ENCODE measurements at places on chromosomes 3 and 15. TPM values are rescaled to one million over a fixed set of nuclear protein-coding genes. Genes with fewer than 3 reads are reported as not detected.
A peak's percentile ranks its signal among the peaks of the same experiment; 100 is the strongest.

DNA sequence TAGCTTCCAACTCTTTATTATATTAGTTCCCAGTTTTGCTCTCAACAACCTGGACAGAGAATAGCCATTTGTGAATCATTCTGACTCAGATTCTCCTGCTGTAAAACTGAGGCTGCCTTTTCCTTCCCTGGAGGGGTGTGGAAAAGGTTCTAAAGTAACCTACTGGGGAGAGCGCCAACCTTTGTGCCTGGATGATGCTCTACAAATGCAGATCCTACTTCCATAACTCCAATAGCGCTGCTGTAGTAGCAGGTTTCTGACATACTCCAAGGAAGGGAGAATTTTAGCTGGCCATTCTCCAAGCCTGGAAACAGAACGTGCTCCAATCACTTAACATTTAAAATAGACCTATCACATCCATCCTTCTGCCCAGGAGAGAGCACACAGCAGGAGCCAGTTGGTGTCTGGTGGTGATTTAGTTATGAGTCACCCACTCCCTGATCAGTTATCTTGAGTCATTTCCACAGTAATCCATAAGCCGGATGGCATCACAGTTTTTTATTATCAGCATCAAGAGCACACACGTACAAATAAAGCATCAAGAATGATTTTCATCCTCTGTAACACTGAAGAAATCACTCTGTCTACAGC lies 38.3 kb downstream of the MYH15 start:
- H3K4me1 ChIP-seq, result no peaks in the 10 kb centered on the region
- no peak for DNase-seq
- H3K4me3 ChIP-seq, result no peak overlapping the region
- H3K27me3 ChIP-seq, result no peaks in the 10 kb centered on the region
- H3K36me3 ChIP-seq, result no peaks in the 10 kb centered on the region

GRCh38 chr15:42984493-42985034 lies 64.0 kb upstream of the TTBK2 start:
- H3K27ac ChIP-seq, result no peak overlapping the region
- H3K27me3 ChIP-seq, result no peaks in the 10 kb centered on the region
- no peak for DNase-seq
- H3K36me3 ChIP-seq, result peaks cover 63% of the 10 kb centered on the region

DNA sequence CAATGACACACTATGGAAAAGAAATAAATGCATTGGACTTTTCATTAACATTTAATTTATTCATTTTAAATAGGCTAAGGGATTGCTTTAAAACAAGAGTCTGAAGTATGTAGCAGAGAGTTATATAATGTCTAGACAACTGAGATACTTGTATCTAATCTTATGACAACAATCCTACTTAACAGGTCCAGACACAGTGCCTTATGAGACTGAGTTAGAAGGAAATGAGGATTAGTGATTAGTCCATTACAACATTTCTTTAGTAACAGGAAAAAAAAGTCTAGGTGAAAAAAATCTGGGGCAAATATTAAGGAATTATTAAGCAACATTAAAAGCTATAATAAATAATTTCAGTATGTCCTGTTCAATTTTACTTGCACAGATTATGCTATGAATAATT lies 140.6 kb downstream of the MEIS2 start:
- H3K27me3 ChIP-seq, result no peaks in the 10 kb centered on the region
- H3K36me3 ChIP-seq, result no peaks in the 10 kb centered on the region
- no peak overlapping the region for H3K27ac ChIP-seq

DNA sequence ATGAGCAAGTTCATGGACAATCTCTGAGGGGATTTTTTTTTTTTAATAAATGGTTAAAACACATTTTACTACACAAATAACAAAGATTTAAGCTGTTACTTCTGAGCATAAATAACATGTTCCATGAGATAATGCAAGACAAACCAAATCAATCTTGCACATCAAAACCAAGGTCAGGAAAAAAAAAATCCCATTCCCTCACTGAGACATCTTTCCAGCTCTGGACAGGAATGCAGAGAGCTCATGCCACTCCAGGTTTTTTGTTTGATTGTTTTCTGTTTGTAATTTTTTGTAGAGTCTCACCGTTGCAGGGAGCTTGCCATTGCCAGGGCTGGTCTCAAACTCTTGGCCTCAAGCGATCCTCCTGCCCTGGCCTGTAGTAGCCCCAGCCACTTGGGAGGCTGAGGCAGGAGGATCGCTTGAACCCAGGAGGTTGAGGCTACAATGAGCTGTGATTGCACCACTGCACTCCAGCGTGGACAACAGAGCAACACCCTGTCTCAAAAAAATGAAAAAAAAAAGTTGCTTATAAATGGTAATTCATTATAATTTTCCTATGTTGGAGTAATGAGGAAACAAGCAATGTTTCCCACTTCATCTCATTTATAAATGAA lies 14.0 kb downstream of the OSBPL10 start:
- H3K27ac ChIP-seq, result no peak overlapping the region
- no peak overlapping the region for H3K4me3 ChIP-seq
- no peaks in the 10 kb centered on the region for H3K4me1 ChIP-seq
- no peaks in the 10 kb centered on the region for H3K27me3 ChIP-seq

- DNase-seq, result no peak
- H3K4me1 ChIP-seq, result no peaks in the 10 kb centered on the region
- H3K4me3 ChIP-seq, result no peak overlapping the region
- no peak overlapping the region for H3K27ac ChIP-seq
Measured at GRCh38 chr3:25151281-25151902, 276.7 kb upstream of the RARB start.

DNA sequence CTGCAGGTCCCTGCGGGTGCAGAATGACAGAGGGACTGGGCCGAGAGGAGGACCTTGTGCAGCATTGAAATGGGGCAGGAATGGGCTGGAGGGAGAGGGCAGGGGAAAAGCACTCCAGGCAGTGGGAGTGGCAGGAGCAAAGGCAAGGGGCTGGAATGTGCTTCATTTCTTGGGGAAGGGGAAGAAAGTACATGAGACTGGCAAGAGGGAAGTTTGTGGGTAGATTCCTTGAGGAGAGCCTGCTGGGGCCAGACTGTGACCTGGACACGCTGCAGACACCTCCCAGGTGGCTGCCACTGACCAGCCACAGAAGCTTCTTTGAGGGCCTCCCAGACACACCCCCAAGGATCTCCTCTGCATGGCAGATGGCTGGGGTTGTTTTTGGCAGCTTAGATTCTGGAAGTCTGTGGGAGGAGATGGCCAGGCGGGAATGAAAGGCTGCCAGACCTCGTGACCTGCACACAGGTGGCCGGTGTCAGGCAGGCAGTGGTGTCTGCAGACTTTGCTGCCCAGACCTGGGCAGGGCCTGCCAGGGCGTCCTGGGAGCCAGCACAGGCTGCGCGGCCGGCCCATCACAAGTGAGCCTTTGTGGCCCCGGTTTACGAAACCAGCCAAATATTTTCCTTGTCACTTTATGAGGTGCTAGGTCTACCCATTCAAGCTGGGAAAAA lies 53.1 kb downstream of the SPSB4 start:
- peak overlapping the region; percentile 9 for H3K27ac ChIP-seq
- no peak overlapping the region for H3K4me3 ChIP-seq
- peak; percentile 82 for DNase-seq
- no peaks in the 10 kb centered on the region for H3K36me3 ChIP-seq

GRCh38 chr3:136311968-136312367 lies 61.8 kb downstream of the PCCB start:
- no peaks in the 10 kb centered on the region for H3K27me3 ChIP-seq
- H3K27ac ChIP-seq, result no peak overlapping the region
- no peak for DNase-seq

DNA sequence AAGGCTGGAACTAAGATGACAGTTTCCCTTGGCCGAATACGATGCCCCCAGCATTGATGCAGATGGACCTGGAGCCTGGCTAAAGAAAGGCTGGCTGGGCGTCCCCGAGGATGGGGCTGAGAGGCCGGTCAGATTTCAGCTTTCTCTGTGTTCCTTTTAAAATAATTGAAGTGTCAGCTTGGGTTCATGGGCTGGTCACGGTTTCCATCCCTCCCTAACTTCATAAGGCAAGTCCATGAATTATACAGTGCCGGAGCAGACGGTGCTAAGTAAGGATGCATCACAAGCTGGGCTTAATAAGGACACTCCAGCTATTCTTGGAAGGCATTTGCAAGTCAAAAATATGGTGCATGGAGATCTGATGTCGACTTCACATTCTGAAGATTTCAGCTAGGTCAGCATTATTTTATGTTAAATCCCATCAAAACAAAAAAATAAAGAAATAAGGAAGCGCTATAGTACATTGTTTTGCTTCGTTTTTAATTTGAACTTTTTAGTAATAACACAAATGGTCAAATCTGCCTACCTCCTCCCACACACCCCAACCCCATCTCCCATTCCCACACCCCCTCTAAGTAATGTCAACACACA lies 220.8 kb downstream of the RPLP1 start:
- no peak overlapping the region for H3K27ac ChIP-seq
- no peak overlapping the region for H3K4me3 ChIP-seq
- H3K4me1 ChIP-seq, result no peaks in the 10 kb centered on the region
- no peaks in the 10 kb centered on the region for H3K36me3 ChIP-seq
- H3K27me3 ChIP-seq, result no peaks in the 10 kb centered on the region

GRCh38 chr3:50405249-50405648 lies 45.9 kb upstream of the TMEM115 start:
- H3K36me3 ChIP-seq, result no peaks in the 10 kb centered on the region
- no peak for DNase-seq
- no peak overlapping the region for H3K27ac ChIP-seq
- no peaks in the 10 kb centered on the region for H3K27me3 ChIP-seq
- no peaks in the 10 kb centered on the region for H3K4me1 ChIP-seq

DNA sequence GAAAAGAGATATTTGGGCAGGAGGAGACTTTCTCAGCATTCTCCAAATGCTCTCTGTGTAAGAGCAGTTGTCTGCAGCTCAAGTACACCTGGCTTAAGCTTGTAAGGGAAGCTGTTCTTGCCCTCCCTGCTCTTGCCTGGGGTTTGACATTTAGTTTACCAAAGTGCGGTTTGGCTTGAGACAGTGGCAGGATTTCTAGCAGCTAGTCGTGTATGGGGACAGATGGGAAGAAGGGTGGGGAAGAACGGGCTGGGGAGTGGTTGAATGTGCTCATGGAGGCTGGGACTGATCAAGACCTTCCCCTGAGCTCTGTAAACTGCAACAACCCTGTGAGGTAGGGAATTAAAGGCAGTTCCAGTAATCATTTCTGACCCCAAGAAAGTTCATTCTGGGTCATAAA lies 39.8 kb downstream of the SQOR start:
- no peak for DNase-seq
- H3K36me3 ChIP-seq, result no peaks in the 10 kb centered on the region
- H3K4me1 ChIP-seq, result no peaks in the 10 kb centered on the region
- no peak overlapping the region for H3K4me3 ChIP-seq
- H3K27me3 ChIP-seq, result no peaks in the 10 kb centered on the region

GRCh38 chr3:62554264-62554799 lies 181.0 kb upstream of the FEZF2 start:
- no peaks in the 10 kb centered on the region for H3K27me3 ChIP-seq
- no peak overlapping the region for H3K4me3 ChIP-seq
- no peak for DNase-seq
- no peak overlapping the region for H3K27ac ChIP-seq
- no peaks in the 10 kb centered on the region for H3K36me3 ChIP-seq

GRCh38 chr3:100269001-100269400 lies 8.2 kb downstream of the TBC1D23 start:
- DNase-seq, result no peak
- H3K36me3 ChIP-seq, result no peaks in the 10 kb centered on the region
- H3K27me3 ChIP-seq, result no peaks in the 10 kb centered on the region
- no peak overlapping the region for H3K4me3 ChIP-seq
- no peak overlapping the region for H3K27ac ChIP-seq
- peaks cover 20% of the 10 kb centered on the region for H3K4me1 ChIP-seq

DNA sequence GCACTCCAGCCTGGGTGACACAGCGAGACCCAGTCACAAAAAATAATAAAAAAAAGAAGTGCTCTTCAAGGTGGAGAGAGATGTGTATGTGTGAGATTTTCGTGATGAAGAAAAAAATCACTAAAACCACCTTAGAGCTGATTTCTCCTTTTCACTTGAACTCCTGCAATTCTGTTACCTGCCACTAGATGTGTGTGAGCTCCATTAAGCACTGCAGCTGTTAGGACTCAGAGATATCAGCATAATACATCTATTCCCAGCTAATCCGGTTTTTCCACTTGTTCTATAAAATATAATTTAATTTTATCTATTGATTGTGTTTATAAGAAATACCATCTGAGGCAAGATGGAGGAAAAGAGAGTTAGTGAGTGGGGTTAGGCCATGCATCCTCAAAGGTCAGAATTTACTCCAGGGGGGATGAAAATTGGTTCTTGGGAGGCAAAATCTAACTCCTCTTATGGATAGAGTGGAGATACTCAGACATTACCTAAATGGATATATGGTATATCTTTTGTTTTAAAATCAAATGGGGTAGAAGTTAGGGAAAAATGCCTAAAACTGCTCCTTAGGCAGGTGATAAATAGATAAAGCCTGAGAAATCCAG lies 152.7 kb downstream of the IL20RB start:
- no peak overlapping the region for H3K4me3 ChIP-seq
- H3K27me3 ChIP-seq, result no peaks in the 10 kb centered on the region
- no peaks in the 10 kb centered on the region for H3K4me1 ChIP-seq
- H3K36me3 ChIP-seq, result no peaks in the 10 kb centered on the region

- H3K4me1 ChIP-seq, result no peaks in the 10 kb centered on the region
- no peak overlapping the region for H3K4me3 ChIP-seq
- DNase-seq, result no peak
Measured at GRCh38 chr3:63519426-63519825, 133.0 kb upstream of the SNTN start.

GRCh38 chr3:102104033-102104432 lies 254.7 kb downstream of the NFKBIZ start:
- no peaks in the 10 kb centered on the region for H3K36me3 ChIP-seq
- H3K4me1 ChIP-seq, result peaks cover 13% of the 10 kb centered on the region
- no peaks in the 10 kb centered on the region for H3K27me3 ChIP-seq
- H3K4me3 ChIP-seq, result no peak overlapping the region

DNA sequence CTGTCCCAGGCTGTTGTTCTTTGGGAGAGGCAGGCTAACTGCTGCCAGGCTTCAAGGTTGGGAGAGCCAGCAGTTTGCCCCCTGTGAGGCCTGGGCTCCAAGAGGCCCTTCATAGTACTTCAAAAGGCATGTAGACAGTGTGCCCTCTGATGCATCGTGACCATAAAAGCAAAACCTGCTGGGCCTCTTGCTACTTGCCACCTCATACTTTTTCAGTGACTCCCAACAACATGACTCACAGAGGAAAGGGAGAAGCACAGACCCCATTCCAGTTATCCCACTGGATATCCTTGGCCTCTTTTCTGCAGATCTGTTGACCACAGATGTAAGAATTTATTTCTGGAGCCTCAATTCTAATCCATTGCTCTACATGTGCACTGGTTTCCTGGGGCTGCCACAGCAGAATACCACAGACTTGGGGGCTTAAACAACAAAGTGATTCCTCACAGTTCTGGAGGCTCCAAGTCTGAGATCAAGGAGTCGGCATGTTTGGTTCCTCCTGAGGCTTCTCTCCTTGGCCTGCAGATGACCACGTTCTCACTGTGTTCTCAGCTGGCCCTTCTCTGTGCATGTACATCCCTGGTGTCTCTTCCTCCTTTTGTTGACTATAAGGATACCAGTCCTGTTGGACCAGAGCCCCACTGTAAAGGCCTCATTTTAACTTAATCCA lies 8.9 kb upstream of the NSMCE3 start:
- DNase-seq, result no peak
- H3K27me3 ChIP-seq, result no peaks in the 10 kb centered on the region
- no peak overlapping the region for H3K27ac ChIP-seq

Gene MST1R
- total RNA-seq, result 5.1 TPM

Gene ADCY5
- total RNA-seq, result 6.0 TPM

Gene VIPR1
- total RNA-seq, result 2.0 TPM

Gene TRPM1
- total RNA-seq, result not detected

Gene PTPRG
- 7.3 TPM for total RNA-seq

Gene TIMP4
- 1.3 TPM for total RNA-seq

Gene ARID3B
- total RNA-seq, result 3.5 TPM

Gene CCDC54
- not detected for total RNA-seq

Gene FANCD2OS
- not detected for total RNA-seq

Gene LYSMD2
- total RNA-seq, result 9.5 TPM

Gene ACTRT3
- 0.35 TPM for total RNA-seq
